ENCODE measurements at places on chromosomes 6 and 20. TPM values are rescaled to one million over a fixed set of nuclear protein-coding genes. Genes with fewer than 3 reads are reported as not detected.

DNA sequence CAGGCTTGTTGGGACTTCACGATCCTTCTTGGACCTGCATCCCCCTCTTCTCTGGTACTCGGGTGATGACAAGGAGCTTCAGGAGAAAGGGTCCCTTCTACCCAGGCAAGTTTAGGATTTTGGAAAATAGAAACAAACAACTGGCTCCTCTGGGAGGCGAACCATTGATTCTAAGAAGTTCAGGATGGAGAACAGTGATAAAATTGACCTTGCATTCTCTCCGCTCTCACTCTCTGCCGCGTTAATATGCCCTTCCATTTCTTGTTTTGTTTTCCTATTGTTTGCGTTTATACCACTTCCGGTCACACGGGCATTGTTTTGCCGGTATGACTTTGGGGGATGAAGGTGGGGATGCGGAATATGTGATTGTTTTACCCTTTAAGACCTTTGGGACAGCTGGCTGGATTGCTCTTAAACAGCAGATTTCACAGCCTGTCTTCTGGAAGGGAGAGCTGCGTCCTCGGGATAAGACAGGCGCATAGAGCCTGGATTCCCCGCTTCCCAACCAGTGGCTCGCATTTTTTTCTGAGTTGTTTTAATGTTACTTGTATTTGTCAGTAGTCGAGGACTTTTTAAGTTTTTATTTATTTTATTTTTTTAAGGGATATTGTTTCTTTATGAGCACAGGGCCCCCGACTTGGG lies 144.3 kb upstream of the ZNF184 start:
- H3K36me3 ChIP-seq: no peaks in the 10 kb centered on the region
- DNase-seq: peak; percentile 37
- no peak overlapping the region for H3K4me3 ChIP-seq

GRCh38 chr6:123417535-123417934 lies 219.2 kb downstream of the TRDN start:
- H3K27ac ChIP-seq: no peak overlapping the region
- peaks cover 2% of the 10 kb centered on the region for H3K4me1 ChIP-seq
- no peak for DNase-seq

SLC12A5 gene
- 0.52 TPM for total RNA-seq

FAM217A gene
- total RNA-seq: not detected

PTCRA gene
- 3.4 TPM for total RNA-seq

GGTLC1 gene
- 28.5 TPM for total RNA-seq

GRCh38 chr6:123564361-123564760 lies 72.4 kb downstream of the TRDN start:
- no peak for DNase-seq
- no peaks in the 10 kb centered on the region for H3K4me1 ChIP-seq
- H3K4me3 ChIP-seq: no peak overlapping the region
- peaks cover 3% of the 10 kb centered on the region for H3K36me3 ChIP-seq

DNA sequence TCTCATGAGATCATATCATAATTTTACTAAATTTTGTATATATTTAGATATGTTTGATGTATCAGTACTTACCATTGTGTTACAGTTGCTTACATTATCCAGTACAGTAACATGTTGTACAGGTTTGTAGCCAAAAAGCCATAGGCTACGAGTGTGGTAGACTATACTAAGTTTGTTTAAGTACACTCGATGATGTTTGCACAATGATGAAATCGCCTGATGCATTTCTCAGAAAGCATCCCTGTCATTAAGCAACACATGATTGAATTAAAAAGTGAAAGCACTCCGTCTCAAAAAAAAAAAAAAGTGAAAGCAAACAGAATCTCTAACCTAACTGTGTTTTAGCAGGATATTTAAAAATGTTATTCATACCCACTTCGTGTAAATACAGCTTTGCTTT lies 104.9 kb upstream of the TFAP2D start:
- no peaks in the 10 kb centered on the region for H3K27me3 ChIP-seq
- no peak overlapping the region for H3K4me3 ChIP-seq
- H3K27ac ChIP-seq: no peak overlapping the region
- no peaks in the 10 kb centered on the region for H3K36me3 ChIP-seq
- H3K4me1 ChIP-seq: no peaks in the 10 kb centered on the region

DNA sequence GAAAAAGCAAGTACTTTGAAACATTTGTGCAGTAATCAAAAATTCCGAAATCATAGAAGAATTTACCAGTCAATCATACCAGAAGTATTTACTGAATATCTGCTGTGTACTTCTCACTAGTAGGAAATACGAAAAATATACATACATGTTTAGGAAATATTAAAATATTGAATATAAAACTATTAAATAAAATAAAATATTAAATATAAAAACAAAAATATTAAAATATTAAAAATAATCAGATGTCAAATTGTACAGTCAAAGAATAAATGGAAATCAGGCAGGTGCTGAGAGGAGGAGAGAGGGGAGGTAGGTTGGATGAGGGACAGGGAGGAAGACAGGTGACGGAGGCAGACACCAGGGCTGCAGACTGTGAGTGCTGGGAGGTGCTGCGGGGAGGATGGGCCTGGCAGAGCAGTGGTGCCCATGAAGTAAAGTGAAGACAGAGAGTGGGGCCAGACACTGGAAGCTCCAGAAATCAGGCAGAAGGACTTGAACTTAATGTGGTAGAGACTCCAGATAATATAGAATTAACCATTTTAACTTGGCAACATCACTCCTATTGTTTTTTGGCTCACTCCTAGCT lies 55.9 kb downstream of the PRKN start:
- H3K36me3 ChIP-seq: no peaks in the 10 kb centered on the region
- no peak for DNase-seq
- H3K4me3 ChIP-seq: no peak overlapping the region
- H3K27me3 ChIP-seq: no peaks in the 10 kb centered on the region
- no peak overlapping the region for H3K27ac ChIP-seq
- H3K4me1 ChIP-seq: no peaks in the 10 kb centered on the region
